ENCODE measurements at places on chromosomes 5 and 9.

GRCh38 chr5:71829206-71829605, 110.1 kb downstream of the CARTPT start:
- DNase-seq, result no peak

DNA sequence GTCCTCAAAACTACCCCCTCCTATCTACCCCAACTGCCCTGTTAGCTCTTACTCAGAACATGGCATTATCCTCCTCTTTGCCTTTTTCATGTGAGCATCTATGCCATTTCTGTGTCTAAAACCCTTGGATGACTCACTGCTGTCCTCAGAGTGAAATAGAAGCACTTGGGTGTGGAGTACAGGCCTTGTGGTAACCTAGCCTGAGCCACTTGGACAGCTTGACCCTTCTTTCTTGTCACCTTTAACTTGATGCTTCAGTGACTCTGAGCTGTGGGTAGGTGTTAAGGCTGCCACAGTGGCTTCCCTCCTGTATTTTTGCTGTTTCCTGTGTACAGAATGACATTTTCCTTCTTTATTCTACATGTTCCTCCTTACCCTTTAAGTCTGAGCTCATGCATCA, 391.4 kb downstream of the SH3GL2 start:
- no peak for DNase-seq

- DNase-seq, result no peak
These were observed 79.3 kb downstream of the PPP2R2B start for GRCh38 chr5:146799231-146799630.

DNA sequence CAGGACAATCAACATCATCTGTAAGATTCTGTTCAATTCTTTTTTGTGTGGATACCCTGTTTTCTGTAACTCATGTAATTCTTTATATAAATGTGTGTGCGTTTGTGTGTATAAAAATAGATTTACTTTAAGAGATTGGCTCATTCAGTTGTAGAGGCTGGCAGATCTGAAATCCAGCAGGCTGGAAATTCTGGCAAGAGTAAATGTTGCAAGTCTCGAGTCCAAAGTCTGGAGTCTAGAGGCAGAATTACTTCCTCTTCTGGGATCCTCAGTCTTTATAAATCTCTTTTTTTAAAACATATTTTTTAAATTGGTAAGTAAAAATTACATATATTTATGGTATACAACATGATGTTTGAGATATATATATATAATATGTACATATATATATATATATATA, 202.1 kb upstream of the TMEM161B start:
- DNase-seq, result no peak

DNA sequence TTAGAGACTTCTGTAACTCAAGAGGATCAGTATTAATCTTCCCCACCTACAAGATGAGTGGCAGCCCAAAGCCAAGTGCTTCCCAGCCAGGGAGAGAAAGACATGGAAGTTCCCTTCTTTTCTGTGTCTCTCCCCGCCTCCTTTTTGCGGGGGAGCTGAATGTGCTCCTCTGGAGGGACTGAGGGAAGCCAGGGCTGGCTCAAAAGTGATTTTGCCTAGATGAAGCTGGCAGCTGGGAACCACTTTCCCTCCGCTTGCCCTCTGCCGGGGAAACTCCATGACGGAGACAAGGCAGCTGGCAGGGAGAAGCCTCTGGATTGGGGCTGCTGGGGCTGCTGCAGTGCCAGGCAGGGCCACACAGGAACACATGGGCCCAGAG, 24.4 kb downstream of the EGR1 start:
- no peak for DNase-seq

DNA sequence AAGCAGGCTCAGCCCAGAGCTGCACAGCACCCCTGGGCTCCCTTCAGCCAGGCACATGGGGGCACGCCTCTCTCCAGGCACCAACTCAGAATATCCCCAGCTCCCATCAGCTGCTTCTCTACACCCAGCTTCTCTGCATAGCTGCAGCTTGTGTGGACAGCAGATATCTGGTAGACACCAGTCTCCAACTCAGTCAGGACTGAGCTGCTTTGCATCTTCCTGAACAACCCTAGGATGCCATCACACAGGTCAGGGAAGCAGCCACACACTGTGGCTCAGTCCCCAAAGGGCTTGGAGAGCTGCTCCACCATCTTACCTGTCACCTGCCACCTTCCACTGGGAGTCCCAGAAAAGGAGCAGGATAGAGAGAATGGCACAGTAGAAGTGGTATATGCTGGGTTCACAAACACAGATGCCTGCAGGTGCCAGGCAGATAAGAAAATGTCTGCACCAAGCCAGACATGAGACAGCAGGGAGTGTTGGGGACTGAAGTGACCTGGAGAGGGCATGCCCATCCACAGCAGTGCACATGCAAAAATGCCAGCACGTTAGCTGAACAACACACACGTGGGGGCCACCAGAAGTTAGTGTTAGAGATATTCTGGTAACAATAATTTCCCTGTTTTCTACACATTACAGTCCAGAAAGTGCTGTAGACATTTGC, 42.0 kb downstream of the THBS4 start:
- DNase-seq, result no peak

GRCh38 chr5:132210944-132211343, 16.7 kb downstream of the P4HA2 start:
- DNase-seq, result no peak

DNA sequence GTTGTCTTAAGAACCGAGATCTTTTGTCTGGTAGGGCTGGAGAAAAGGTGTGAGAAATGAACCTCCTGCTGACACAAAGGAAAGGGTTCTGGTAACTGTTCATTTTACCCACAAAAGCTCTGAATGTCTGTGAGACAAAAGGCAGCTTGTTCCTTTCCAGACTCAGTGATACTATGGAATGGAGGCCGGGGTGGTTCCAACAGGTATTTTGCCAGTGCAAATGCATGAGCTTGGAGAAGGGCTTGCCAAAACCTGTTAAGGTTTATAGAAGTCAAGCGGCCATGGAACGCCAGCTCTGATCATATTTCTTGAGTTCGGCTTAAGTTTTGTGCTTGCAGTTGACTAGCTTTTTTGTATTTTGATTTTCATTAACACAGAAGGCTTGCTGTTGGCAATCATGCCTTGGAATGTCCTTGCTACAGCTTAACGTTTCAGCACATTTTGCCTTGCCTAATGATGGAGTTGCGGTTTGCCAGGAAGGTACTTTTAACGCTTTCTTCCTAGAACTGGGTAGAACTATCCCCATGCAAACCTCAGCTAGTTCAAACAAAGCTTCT, 328.6 kb downstream of the PIK3R1 start:
- no peak for DNase-seq

DNA sequence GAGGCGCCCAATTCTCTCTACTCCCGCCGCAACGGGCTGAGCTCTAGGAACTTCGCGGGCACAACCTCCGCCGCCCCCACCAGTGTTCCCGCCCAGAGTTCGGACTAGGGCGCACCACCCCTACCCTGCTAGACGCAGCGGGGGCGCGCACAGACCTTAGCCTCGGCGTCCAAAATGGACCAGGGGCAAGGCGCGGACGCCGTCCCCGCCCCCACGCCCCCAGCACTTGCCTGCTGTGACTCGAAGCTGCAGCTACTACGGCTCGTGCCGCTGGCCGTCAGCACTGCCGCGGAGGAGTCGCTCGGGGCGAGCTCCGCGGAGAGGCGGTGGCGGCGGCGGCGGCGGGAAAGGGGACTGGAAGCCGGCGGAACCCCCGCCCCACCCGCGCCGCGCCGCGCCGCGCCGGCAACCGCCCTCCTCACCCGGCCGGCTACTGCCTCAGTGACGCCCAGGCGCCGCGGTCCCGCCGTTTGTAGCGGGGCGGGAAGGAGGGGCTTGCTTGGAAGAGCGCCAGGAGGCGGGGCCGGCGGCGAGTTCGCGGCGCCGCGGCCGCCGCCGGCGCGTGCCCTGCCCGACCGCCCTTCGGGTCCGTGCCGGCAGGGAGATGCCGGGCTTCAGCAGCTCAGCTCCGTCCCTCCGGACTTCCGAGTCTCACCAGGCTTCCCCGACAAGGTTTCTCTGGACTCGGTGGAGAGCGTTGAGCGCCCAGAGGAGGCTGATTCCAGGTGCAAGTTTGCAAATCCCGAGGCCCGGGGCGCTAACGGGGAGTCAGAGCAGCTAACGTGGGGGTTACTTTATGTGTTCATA, 4.5 kb downstream of the ELAVL2 start:
- DNase-seq, result no peak

DNA sequence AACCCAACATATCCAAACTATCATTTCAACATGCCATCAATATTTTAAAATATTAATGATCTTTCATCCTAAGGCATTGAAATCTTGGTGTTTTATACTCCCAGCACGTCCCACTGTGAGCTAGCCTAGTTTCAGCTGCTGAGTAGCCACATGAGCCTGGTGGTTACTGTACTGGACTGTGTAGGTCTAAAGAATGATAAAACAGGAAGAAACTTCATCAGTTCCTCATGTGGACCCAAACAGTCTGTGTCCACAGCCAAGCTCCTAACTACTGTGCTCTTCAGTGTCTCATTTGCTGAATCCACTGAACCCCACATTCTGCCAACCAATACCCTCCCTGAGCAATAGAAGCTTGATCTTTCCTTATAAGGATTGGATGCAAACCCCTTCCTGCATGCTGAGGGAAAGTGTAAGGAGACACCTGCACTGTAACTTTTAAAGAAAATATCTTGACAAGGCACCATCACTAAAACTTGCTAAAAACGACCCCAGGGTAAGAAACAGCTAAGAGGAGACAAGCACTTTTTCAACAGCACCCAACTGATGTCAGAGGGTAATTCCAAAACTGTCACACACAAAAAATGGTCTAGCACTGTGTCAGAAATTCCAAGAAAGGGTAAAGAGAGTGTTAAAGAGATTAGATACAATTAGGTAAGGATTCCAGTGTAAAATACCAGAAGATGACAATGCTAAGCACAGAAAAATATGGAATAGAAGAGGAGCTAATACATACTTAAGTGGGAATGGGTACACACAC, 126.9 kb downstream of the SPOCK1 start:
- no peak for DNase-seq

- no peak for DNase-seq
These were observed 285.4 kb downstream of the TMEM232 start for GRCh38 chr5:110441035-110441434.

DNA sequence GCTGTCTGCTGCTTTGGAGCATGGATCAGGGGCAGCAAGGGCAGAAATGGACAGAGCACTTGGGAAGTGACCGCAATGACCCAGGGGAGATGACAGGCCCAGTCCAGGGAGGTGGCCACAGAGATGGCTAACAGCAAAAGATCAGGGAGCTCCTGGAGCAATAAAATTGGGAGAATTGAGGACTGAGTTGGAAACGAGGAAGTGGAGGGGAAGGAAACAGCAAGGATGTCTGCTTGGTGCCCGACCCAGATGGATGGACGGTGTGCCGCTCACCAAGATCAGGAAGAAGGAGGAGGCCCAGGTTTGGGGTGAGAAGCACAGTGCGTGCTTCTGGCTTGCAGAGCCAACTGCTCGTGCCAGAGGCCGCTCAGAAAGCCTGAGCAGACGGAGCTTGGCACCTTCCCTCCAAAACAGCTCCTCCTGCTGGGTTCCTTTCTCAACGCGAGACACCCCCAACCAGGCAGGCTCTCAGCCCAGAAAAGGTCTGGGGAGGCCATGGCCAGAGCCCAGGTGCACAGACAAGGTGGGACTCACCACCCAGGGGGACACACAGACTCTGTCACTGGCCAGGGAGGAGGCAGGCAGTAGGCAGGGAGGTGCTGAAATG, 1.7 kb upstream of the SLC34A1 start:
- DNase-seq, result no peak

GRCh38 chr5:111320953-111321352, 96.8 kb downstream of the CAMK4 start:
- no peak for DNase-seq

DNA sequence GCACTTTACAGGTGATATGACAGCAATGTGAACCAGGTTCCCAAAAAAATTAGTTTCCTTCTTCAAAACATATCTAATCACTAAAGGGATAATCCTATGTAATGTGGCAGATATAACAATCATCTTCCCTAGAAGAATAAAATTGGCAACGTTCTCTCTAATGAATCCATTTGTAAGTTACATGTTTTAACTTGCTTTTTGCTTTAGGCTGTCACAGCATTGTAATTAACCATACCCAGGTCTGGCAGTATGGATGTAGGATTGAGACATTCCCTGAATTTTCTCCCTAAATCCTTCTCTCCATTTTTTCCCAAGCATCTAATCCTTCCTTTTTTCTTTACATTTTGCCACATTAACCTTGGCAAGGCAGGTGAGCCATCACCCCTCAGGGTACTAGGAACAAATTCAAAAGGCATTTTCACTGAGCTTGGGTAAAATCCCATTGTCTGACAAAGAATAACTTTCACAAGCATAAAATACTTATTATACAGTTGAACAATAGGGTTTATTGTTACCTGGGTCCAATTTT, 548.3 kb downstream of the SEMA5A start:
- DNase-seq, result no peak

DNA sequence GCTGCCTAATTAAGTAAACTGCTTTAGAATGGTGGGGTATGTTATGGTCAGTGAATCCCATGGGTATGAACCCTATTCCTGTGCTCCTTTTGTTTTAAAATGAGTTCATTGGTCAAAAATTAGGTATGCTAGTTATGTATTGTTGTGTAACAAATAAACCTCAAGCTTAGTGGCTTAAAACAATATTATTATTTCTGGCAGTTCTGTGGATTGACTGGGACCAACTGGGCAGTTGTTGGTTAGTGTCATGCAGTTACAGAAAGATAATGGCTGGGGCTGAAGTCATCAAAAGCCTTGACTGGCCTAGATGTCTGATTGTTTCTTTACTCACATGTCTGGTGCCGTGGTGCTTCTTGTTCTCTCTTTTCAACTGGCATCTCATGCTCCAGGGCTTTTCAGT, 8.9 kb upstream of the PTAR1 start:
- no peak for DNase-seq

DNA sequence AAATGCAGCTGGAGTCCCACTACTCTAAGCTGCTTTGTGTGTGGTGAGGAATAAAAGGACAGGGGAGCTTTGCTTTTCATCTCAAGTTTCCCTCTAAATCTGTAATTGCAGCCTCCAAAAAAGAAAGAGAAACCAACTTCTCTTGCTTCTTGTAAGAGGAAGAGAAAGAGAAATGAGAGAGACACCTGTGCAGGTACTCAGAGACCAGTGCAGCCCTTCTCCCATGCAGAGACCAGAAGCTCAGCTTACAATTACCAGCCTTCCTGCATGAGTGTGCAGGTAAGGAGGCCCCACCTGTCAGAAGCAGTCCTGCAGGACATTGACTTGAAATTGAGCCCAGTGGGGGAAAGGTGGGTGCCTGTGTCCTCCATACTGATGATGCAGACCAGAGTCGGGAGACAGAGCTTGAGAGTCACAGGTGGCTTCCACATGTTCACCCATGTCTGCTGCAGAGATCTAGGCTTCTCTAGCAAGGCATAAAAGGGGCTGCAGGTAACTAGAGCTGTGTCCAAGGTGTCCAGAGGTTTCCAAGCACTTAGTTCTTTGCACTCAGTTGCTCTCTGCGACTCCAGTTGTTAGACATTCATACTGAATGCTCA, 15.3 kb upstream of the MED10 start:
- no peak for DNase-seq

DNA sequence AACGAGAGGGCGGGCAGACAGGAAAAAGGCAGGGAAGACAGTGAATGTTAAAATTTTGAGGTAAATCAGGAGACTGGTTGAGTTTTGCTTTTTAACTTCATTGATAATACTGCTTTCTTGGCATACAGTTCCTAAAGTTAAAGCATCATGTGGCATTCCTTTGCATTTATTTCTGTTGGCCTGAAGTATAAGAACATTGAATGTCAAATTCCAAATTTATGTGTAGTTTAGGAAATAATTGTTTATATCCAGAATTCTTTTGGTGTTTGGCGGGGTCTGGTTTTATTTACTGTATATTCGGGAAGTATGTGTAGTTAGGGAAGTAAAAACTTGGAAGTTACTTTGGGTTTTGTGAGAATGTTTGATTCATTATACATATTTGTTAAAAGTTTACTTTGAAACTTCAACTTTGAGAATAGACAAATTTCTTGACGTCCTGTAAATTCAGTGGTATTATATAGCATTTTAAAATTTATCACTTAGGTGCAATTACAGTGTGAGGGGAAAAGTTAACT, 83.2 kb downstream of the PTPDC1 start:
- DNase-seq, result no peak
